Tongue (tissue), 3 donors: ENCODE measurements at places on chromosomes 7 and 10.
A peak's percentile ranks its signal among the peaks of the same experiment; 100 is the strongest.

DNA sequence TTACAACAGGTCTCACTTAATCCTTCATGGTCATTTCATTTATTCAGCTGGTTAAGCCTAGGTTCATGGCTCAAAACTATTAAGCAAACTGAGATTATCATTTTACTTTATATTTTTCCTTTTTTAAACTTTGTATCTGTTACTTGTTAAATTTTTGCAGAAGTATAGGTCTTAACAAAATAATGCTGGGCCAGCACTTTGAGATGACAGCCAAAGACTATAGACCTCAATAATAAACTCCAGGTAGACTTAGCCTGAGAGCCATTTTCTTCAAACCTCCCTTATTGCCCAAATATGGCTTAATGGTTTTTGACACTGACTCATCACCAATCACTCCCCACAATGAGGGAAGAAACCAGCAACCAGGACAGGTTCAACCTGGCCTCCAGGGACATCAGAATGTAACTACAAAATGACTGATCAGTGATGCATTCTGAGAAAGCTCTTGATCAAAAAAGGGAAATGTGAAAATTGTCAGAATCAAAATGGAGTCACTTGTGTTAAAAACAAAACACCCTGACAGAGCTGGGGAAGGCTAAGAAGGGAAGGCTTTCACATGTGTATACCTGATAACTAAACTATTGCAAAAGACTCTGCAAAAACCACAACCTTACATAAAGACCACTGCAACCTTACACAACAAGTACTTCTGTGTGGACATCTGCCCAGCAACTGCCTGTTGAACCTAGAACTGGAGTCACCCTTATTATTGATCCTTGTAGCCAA, 2.1 kb upstream of the CCDC126 start:
- DNase-seq: no peak

GRCh38 chr7:69778138-69778537, 179.9 kb downstream of the AUTS2 start:
- no peak for DNase-seq

- DNase-seq: no peak
These were observed 14.1 kb upstream of the MYH16 start for GRCh38 chr7:99258501-99258900.

- peak; percentile 40 for DNase-seq
These were observed 218.4 kb downstream of the ADAM12 start for GRCh38 chr10:126169899-126170298.

GRCh38 chr7:95245828-95246500, 78.4 kb downstream of the PON1 start:
- no peak for DNase-seq

- DNase-seq: no peak
These were observed 18.8 kb downstream of the NT5C3A start for GRCh38 chr7:33043501-33044400.

- no peak for DNase-seq
These were observed 62.5 kb downstream of the BPGM start for GRCh38 chr7:134709197-134709596.

- DNase-seq: no peak
These were observed 118.1 kb downstream of the ANLN start for GRCh38 chr7:36507475-36508440.

- peak; percentile 97 for DNase-seq
These were observed 2.0 kb upstream of the TNRC18 start for GRCh38 chr7:5425507-5426225.

GRCh38 chr7:139773371-139773770, 4.4 kb downstream of the HIPK2 start:
- no peak for DNase-seq
